Mammary epithelial cell (primary cell): ENCODE measurements at places on chromosomes 1 and 21. TPM values are rescaled to one million over a fixed set of nuclear protein-coding genes. Genes with fewer than 3 reads are reported as not detected.

- no peak for DNase-seq
These were observed 5.3 kb downstream of the C1orf159 start for GRCh38 chr1:1110561-1110971.

GRCh38 chr1:117067533-117068370, 7.6 kb downstream of the TTF2 start:
- peak; percentile 31 for DNase-seq

GRCh38 chr21:41167348-41168342, at the start of gene BACE2:
TSS of gene BACE2 (plus strand) at chr21:41168160. CDS start at chr21:41168264, 104 bp downstream.
- peak; percentile 79 for DNase-seq

DNA sequence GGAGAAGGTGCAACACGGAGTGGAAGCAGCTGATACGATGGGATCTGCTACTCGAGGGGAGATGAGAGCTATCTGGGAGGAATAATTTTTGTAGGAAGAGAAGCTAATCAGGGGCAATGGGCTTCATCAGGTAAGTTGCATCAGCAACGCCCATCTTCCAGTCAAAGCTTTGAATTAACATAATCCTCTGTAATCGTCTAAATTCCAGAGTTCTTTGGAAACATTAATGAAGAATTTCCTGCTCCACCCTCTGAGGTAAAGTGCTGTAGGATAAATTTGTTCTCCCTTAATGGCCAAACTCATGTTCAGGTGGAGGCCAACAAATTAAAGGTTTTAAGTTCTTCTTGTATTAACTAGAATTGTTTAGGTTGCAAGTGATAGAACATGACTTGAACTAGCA, 94.0 kb upstream of the KAZN start:
- DNase-seq: no peak

DNA sequence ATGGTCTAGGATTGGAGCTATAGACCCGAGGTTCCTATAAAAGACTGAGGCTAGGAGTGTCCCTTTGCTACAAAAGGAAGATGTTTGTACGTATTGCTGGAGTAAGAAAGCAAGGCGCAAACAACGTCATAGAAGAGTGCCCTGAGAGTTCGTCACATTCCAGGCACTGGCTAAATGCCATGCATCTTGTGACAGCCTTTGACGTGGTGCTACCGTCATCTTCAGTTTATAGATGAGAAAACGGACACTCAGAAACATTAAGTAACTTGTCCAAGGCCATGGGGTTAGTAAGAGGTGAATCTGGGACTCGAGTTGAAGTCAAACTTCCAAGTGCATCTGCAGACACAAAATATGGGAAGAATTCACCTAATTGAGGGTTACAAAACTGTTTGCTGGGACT, 104.2 kb upstream of the SLC45A1 start:
- DNase-seq: no peak

DNA sequence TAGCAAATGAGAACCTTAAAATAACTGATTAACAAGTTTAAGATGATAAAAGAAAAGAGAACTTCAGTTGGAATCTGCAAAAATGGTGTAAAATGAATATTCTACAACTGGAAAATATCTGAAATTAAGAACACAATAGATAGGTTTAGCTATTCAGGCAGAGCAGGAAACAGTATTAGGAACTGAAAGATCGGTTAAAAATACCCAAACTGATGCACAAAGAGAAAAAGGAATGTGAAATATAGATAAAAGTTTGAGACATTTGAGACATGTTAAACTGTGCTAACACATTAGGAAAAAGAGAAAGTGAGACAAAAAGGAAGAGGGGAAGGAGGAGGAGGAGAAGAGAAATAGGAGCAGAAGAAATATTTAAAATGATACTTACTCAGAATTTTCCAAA, 12.1 kb downstream of the CD55 start:
- DNase-seq: no peak

- DNase-seq: no peak
These were observed 38.9 kb upstream of the DMRTB1 start for GRCh38 chr1:53420341-53420740.

Gene HORMAD1
- not detected for total RNA-seq

- no peak for DNase-seq
These were observed 206.5 kb downstream of the TNR start for GRCh38 chr1:175536921-175537320.

DNA sequence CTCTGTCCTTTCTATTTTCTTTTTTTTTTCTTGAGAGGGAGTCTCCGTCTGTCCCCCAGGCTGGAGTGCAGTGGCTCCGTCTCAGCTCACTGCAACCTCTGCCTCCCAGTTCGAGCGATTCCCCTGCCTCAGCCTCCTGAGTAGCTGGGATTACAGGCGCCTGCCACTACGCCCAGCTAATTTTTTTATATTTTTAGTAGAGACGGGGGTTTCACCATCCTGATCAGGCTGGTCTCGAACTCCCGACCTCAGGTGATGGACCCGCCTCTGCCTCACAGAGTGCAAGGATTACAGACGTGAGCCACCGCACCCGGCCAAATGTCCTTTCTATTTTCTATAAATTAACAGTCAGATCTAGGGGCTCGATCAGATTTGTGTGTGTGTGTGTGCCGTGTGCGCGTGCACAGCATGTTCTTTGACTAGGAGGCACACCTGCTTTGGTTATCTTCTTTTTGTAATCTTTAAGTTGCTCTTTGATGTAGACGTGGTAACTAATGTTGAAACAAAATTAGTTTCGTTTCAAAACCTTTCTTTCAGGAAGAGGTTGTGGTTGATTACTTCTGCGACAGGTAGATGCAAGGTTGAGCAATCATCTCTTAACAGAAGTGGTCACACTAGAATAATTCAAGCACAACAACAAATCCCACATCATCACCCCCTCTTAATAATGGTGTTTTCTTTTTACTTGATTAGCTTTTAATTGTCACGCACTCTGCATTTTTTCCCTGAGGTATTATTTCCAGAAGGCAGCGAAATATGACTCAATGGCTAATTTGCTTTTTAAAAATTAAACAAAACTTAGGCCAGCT, 779 bp upstream of the DEGS1 start:
- peak; percentile 51 for DNase-seq

DNA sequence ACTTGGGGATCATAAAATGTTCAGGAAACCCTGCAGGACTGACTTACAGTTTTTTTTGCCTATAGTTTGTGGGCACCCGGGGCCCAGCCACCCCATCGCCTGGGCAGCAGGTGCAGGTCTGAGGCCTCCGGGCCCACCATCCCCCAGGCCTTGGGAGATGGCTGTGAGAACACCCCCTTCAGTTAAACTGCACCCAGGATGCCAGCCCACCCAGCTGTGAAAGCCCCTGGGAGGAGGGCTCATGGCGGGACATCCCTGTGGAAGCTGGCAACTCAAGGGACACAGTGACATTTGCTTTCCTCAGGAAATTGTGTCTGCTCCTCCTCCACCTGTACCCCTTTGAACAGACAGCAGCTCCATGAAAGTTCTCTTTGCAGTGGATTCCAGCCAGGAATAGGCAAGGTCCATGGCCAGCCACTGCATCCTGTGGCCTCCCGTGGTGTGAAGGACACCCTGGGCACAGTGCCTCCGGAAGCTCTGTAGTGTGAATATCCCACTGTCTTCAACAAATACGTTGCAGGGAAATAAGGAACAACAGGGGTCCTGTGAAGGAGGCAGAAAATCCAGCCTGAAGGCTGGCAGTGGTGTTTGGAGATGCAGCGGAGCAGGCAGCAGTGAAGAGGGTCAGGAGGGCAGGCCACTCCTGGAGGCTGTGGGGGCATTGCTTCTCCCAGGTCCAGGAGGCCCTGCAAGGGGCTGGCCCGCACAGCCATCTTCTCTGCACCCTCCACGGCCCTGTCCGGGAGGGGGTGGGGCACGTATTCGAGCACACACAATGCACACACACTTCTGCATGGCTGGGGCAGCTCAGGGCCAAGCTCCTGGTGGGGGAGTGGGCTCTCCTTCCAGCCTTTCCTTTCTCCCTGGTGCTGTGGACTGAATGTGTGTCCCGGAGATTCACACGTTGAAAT, 2.1 kb upstream of the OBSCN start:
- no peak for DNase-seq

Gene ANKRD45
- total RNA-seq: 0.28 TPM in 1 of 2 replicates, not detected in the other

DNA sequence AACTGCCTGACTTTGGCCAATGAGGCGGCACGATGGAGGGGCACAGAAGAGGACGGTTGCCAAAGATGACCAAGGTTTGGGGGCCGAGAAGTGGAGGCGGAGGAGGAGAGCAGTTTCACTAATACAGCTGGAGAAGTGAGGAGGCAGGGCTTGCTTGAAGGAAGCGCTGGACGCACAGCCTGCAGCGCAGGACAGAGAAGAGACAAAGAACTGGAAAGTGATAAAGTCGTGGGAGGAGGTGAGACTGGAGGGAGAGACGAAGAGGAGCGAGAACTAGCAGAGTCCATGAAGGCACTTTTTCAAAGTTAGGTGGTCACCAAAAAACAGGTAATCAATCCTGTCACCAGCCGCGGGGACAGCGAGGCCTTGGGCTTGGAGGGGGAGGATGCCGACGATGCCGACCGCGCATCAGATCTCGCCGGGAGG, 771 bp downstream of the PACC1 start:
- DNase-seq: peak; percentile 29

GRCh38 chr21:34941162-34941561, 107.9 kb downstream of the RUNX1 start:
- no peak for DNase-seq

- no peak for DNase-seq
These were observed 16.9 kb downstream of the ATG4C start for GRCh38 chr1:62800825-62801306.

DNA sequence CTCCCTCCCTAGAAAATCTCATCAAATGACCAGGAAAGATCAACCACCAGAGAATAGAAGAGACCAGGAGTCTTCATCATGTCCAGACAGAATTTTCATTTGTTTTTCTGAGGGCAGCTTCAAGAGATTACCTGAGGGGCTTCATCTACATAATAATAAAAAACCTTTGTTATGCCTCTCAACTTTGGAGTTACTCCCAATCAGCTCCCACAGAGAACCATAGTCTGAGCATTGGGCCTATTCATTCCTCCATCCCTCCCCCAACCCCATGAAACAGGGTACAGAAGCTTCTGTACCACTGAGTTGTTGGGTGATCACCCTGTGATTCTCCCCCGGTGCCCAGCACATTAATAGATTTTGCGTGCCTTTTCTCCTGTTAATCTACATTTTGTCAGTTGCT, 53.3 kb upstream of the PRRC2C start:
- DNase-seq: no peak

GRCh38 chr1:17212487-17213121, 7.7 kb downstream of the PADI1 start:
- peak; percentile 36 for DNase-seq

DNA sequence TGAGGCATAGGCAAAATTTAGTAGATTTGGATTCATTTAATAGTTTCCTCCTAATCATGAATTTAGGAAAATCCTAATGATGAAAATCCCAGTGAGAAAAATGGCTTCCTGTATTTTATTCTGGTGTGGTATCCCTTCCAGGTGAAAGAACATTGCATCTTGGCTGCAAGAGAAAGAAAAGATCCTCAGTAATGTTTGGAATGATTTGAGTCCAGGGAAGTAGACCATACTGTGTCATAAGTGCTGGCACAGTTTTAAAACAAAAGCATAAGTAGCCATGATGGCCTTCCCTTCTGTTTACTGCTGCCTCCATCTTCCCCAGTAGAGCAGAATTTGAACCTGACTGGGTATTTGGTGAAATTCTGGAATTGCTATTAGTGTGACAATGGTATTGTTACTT, 52.8 kb downstream of the CACHD1 start:
- no peak for DNase-seq
